SK-MEL-5 (cell line): ENCODE measurements at places on chromosomes 12 and 14.

GRCh38 chr14:46988312-46988711 lies 336.7 kb upstream of the RPL10L start:
- no peak for DNase-seq

GRCh38 chr14:50038398-50039119 lies 77.8 kb downstream of the VCPKMT start:
- peak; percentile 40 for DNase-seq

DNA sequence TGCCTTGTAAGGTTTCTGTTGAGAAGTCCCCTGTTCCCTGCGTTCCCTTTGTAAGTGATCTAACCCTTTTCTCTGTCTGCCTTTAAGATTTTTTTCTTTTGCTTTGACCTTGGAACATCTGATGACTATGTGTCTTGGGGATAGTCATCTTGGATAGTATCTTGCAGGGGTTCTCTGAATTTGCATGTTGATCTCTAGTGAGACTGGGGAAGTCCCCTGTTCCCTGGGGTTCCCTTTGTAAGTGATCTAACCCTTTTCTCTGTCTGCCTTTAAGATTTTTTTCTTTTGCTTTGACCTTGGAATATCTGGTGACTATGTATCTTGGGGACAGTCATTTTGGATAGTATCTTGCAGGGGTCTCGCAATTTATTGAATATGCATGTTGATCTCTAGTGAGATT lies 38.2 kb upstream of the TMX1 start:
- no peak for DNase-seq

GRCh38 chr14:35965400-35965799 lies 139.3 kb downstream of the BRMS1L start:
- DNase-seq, result peak; percentile 42

DNA sequence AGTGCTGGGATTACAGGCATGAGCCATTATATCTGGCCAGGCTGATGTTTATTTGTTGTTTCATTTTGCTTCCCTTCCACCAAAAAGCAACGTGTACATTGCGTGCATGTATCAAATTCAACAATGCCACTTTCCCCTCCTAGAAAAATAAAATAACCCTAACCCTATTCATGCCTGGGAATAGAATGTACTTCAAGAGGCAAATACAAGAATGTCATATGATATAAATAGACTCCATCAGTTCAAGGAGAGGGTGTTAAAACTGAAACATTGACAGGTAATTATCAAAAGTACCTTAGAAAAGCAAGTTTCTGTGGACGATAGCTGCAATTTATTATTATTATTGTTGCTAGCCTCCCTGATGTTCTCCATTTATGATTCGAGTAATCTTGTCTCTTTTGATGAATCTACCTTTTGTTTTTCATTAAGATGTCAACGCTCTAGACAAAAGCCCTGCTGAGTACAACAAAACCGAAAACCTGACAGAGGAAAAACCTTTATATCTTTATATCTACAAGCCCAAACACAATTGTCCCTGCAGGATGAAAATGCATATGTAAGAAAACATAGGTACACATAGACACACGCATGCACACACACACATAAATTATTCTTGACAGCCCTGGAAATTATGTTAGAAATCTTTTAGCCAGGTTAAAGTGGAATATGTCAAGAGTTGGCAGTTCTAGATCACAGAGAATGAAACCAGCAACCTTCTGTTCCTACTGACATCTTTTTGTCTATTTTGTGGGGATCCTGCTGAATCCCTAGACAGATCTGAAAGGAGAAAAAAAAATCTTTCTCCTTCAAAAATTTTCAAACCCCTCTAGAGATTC lies 98.9 kb downstream of the BTG1 start:
- DNase-seq, result no peak

DNA sequence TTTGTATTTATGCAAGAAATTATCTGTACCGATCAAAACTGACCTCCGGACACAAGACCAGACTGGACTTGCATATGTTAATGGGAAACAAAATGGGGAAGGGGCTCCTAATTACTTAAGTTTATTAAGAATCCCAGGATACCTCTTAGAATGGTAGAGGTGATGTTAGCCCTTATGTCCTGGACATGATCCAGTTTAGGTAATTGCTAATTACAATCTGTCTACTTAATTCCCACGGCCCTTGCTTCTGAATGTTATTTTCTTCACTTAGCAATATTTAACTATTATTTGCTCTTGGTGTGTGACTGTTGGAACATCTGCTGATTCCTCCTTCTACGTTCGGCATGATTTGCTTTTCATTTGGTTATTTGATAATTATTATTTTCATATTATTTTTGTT lies 644.0 kb downstream of the DIO2 start:
- DNase-seq, result no peak

GRCh38 chr14:97298331-97298730 lies 501.1 kb downstream of the VRK1 start:
- DNase-seq, result peak; percentile 59

DNA sequence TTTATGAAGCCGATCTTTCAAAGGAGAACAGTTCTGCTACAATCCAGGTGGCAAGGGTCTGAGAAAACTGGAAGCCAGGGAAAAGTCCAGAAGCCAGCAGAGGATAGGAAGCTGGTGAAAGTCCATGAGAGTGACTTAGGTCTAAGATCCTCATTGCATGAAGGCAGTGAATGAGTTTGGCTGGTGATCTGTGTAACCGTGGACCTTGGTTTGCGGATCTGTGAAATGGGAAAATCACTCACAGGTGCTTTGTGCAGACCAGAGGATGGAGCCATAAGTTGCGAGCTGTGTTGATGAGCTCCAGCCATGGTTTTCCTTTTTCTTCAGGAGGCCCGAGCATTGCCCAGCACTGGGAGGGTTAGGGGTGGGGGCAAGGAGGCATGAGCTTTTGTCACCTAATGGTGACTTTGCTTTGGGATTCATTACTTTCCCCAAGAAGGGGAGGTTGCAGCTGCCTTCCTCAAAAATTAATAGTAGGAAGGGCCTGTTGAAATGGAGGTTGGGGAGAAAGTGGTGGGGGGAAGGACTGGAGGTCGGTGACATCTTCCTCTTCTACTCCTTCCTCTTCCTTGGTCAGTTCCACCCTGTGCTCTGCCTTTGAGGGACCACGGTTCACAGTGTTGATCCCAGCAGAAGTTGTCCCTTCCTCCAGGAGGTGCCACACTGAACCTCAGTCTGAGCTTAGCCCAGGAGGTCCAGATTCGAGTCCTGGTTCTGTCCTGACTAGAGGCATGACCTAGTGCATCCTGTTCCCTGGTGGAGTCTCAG lies 20.3 kb upstream of the SERPINA6 start:
- no peak for DNase-seq

- peak; percentile 54 for DNase-seq
These were observed 441 bp downstream of the PDE3A start for GRCh38 chr12:20368651-20369304.

GRCh38 chr14:25032092-25032784 lies 17.7 kb downstream of the STXBP6 start:
- DNase-seq, result peak; percentile 56

GRCh38 chr14:88935083-88935482 lies 110.6 kb downstream of the TTC8 start:
- DNase-seq, result no peak

- DNase-seq, result peak; percentile 77
These were observed 40.7 kb downstream of the PPFIBP1 start for GRCh38 chr12:27564612-27565213.
